Uterus (tissue), 4 donors: ENCODE measurements at places on chromosomes 5 and 9.

GRCh38 chr9:126642839-126643238 is 29.1 kb downstream of the LMX1B start:
- H3K4me1 ChIP-seq: no peaks in the 10 kb centered on the region
- DNase-seq: no peak
- H3K36me3 ChIP-seq: no peaks in the 10 kb centered on the region
- no peak overlapping the region for H3K27ac ChIP-seq
- H3K27me3 ChIP-seq: peaks cover 25% of the 10 kb centered on the region
- H3K4me3 ChIP-seq: no peak overlapping the region

DNA sequence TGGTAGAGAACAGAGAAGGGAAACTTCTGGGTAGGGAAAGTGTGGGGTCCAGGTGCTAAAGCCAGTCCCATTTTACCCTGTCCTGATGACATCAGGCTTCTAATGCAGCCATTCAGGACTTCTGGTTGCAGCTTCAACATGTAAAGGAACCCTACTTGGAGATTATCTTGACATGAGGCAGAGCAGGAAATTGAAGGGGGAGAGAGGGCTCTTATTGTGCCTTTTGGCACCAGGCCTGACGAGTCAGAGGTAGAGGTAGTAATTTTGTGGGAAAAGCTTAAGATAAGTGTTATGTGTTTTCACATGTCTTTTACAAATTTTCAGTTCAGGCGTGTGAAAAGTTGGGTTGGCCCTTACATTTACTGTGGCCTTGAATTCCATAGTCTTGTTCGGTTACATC is 102.4 kb upstream of the APC start:
- H3K27me3 ChIP-seq: no peaks in the 10 kb centered on the region
- H3K4me1 ChIP-seq: no peaks in the 10 kb centered on the region
- DNase-seq: no peak
- H3K27ac ChIP-seq: no peak overlapping the region
- no peak overlapping the region for H3K4me3 ChIP-seq
- no peaks in the 10 kb centered on the region for H3K36me3 ChIP-seq

DNA sequence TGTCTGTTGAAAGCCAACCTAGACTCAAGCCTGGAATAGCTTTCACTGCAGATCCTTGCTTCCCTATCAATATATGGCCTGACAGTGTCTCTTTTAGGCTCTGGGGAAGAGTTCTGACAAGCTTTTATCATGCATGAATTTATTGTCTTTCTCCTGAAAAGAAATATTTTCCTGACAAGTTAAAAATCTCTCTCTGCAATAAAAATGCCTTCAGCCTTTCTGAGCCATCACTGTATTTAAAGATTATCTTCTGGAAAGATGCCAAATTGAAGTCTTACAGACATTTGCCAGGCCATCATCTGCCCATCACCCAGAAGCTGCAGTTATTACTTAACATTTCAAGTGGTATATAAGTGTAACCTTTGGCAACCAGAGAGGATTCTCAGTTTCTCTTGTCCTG is 88.1 kb upstream of the HTR1A start:
- no peaks in the 10 kb centered on the region for H3K27me3 ChIP-seq
- H3K36me3 ChIP-seq: no peaks in the 10 kb centered on the region
- H3K27ac ChIP-seq: no peak overlapping the region
- DNase-seq: no peak

- no peak overlapping the region for H3K4me3 ChIP-seq
- no peaks in the 10 kb centered on the region for H3K4me1 ChIP-seq
- no peaks in the 10 kb centered on the region for H3K36me3 ChIP-seq
- no peaks in the 10 kb centered on the region for H3K27me3 ChIP-seq
- peak overlapping the region; percentile 54 for H3K27ac ChIP-seq
Observed at GRCh38 chr5:109739741-109740728, 50.3 kb downstream of the MAN2A1 start.

DNA sequence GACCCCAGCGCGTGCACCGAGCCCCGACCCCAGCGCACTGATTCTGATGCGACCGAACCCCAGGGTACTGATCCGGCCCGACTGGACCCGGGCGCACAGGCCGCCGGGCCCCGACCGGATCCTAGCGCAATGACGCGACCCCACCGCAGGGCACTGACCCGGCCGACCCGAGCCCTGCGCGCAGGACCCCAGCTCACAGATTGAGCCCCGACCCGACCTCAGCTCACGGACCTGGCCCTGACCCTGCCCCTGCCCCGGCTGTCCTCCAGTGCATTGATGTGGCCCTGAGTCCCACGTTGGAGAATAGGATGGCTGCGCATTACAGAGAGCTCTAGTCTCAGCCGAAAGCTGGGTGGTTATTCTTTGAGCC is 438 bp downstream of the TRIP13 start:
- H3K27ac ChIP-seq: no peak overlapping the region
- DNase-seq: no peak
- H3K36me3 ChIP-seq: no peaks in the 10 kb centered on the region
- no peaks in the 10 kb centered on the region for H3K27me3 ChIP-seq
- H3K4me1 ChIP-seq: no peaks in the 10 kb centered on the region

DNA sequence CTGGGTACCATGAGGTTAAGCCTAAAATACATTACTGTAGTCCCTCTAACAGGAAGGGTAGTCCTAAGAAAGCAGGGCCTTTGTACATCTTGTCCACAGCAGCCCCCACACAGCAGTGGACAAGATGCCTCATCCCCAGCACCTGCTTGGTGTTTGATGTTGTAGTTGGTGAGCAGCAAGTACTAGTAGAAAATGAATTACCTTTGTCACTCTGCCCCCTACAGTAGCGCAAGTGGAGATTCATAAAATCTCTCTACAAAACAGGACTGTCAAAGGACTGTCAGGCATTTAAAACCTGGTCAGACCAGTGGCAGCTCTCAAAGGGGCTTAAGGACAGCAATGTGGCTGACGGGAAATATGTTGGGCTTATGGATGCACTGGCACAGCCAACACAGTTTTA is 122.5 kb downstream of the TMEM174 start:
- H3K36me3 ChIP-seq: no peaks in the 10 kb centered on the region
- H3K4me3 ChIP-seq: no peak overlapping the region
- no peak overlapping the region for H3K27ac ChIP-seq
